Hematopoietic multipotent progenitor cell treated with erythropoietin and hydrocortisone succinate and interleukin-3 and kit ligand, for 6 days (in vitro differentiated cells): ENCODE measurements at places on chromosomes 13 and 19.
A peak's percentile ranks its signal among the peaks of the same experiment; 100 is the strongest.

GRCh38 chr19:35363001-35363590 is 4.8 kb downstream of the FFAR3 start:
- DNase-seq = no peak

GRCh38 chr19:48239582-48240141 is 16.1 kb downstream of the CARD8 start:
- no peak for DNase-seq

- no peak for DNase-seq
These were observed 19.6 kb upstream of the NFIC start for GRCh38 chr19:3346677-3347353.

- DNase-seq = peak; percentile 20
These were observed 37.9 kb downstream of the ARHGAP35 start for GRCh38 chr19:46898731-46899130.

DNA sequence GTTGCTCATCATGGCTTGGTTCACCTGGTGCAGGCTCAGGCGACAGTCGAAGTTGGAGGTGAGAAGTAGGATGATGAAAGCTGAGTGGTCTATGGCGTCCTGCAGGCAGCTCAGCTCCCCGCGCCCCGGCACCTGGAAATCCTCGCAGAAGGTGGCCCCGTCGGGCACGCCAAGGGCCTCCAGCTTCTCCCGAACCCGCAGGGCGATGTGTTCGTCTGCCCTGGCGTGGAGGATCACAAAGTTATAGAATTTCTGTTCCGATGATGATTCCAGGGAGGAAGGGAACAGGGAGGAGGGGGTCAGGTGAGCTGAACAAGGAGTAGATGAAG is 14.6 kb downstream of the TICAM1 start:
- no peak for DNase-seq

DNA sequence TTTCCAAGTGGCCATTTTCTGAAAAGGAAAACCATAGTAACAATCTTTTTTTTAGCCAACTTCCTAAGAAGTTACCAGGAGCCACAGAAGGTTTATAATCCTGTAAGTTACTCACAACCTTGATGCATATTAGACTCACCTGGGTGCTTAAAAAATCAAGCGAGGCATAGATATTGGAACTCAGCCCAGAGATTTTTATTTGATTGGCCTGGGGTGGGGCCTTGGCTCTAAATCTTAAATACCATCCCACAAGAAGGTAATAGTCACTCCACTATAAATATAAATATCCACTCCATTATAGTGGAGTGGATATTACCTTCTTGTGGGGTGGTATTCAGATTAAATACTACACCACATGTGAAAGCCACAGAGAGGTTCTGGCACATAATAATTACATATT is 429.6 kb downstream of the RFC3 start:
- no peak for DNase-seq

GRCh38 chr13:57925250-57925649 is 293.7 kb downstream of the PCDH17 start:
- no peak for DNase-seq

- no peak for DNase-seq
These were observed 427.1 kb downstream of the GPC5 start for GRCh38 chr13:91825516-91825915.

GRCh38 chr13:33676045-33676989 is 141.6 kb upstream of the RFC3 start:
- DNase-seq = peak; percentile 12

DNA sequence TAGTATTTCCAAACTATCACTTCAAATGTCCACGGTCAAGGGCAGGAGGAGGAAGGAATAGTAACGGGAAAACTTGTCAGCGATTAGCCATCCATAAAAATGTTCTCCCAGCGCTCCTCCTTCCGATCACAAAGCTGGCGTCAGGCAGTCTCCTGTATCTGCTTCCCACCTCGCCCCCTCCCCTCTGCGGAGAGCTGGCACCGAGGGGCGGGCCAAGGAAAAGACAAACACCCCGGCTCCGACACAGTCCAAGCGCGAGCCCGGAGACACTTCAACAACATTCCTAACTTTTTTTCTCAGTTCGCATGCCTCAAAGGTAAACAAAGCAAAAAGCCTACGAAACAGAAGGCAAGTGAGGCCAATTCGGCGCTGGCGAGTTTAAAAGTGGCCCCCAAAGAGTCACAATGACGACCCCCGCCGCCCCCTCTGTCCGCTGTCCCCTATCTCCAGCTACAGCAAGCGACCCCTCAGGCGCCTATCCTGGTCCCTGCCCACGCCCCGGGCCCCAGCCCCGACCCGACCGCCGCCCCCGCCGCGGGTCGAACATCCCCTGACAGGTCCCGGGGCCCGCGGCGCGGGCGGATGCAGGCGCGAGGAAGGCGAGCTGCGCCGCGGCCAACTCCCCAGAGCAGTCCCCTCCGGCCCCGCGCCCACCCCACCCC is 736 bp downstream of the SMAD9 start:
- DNase-seq = no peak

DNA sequence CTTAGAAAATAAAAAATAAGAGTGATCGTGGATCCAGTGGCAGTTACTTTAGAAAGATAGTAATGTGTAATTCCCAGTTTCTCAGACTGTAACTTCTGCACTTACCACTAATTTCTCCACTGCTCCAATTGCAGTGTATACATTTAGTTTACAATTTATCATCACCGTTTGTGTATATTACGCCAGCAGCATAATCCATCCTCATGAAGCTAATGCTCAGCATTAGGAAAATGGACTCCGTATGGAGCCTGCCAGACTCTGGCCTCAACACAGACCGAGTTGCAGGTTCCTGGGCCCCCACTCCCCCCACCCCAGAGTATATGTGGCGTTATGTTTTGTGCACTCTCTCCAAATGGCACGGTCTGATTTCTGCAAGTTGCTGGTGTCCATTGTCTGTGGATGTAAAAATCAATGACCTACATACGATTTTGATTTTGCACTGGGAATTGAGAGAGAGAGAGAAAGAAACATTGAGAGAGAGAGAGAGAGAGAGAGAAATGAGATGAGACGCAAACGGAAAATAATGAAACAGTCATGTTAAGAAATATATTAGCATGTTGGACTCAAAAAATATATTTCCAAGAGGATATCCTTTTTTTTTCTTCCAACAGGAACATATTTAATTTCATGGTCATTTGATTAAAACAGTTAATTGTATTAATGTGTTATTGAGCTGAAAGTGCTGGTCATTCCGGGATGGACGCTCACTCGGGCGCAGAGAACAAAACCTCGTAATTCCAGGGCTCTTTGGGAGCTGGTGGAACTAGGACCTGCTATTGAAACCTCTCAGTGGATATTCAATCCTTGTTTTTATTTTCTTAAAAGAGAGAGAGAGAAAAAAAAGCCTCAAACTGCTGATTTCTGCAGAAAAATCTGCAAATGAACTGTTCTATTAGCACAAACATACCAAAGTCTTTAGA is 278.8 kb downstream of the TSHZ3 start:
- no peak for DNase-seq

GRCh38 chr13:111005808-111006505 is 91.1 kb upstream of the ANKRD10 start:
- DNase-seq = no peak
